ENCODE measurements at places on chromosomes 3 and 15.

DNA sequence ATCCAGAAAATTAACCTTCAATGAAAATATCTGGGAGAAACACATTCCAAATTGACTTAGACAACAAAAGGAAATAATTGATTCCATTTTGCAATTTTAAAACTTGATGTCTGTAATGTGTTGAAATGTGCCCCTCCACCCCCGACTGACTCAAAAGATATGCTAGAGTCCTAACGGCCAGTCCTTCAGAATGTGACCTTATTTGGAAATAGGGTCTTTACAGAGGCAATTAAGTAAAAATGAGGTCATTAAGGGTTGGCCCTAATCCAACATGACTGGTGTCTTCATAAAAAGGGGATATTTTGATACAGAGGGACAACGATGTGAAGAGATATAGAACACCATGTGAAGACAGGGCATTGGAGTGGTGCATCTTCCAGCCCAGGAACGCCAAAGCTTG is 153.9 kb downstream of the PDZRN3 start:
- no peak for DNase-seq

DNA sequence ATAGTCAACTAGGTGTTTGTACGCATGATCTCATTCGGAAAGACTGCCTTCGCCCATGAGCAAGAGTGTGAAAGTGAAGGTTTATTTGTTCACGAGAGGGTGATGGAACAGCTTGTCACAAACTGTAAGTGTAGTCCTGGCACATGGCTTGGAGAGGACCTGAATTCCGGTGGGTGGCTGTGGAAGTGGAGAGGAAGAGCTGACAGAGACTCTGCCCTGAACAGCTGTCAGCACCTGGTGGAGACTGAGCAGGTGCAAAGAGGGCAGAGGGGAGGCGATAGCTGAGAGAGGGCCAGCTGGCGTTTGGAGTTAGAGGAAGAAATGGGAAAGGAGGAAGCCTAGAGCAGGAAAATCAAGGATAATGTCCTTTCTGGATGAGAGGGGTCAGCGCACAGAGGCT is 155.7 kb downstream of the EEFSEC start:
- DNase-seq, result no peak

GRCh38 chr15:67646847-67647246 is 104.3 kb downstream of the MAP2K5 start:
- DNase-seq, result no peak

- DNase-seq, result no peak
Measured at GRCh38 chr3:58837856-58838255, 171.3 kb upstream of the FAM3D start.

- no peak for DNase-seq
Measured at GRCh38 chr3:123609063-123609462, 24.2 kb upstream of the HACD2 start.

DNA sequence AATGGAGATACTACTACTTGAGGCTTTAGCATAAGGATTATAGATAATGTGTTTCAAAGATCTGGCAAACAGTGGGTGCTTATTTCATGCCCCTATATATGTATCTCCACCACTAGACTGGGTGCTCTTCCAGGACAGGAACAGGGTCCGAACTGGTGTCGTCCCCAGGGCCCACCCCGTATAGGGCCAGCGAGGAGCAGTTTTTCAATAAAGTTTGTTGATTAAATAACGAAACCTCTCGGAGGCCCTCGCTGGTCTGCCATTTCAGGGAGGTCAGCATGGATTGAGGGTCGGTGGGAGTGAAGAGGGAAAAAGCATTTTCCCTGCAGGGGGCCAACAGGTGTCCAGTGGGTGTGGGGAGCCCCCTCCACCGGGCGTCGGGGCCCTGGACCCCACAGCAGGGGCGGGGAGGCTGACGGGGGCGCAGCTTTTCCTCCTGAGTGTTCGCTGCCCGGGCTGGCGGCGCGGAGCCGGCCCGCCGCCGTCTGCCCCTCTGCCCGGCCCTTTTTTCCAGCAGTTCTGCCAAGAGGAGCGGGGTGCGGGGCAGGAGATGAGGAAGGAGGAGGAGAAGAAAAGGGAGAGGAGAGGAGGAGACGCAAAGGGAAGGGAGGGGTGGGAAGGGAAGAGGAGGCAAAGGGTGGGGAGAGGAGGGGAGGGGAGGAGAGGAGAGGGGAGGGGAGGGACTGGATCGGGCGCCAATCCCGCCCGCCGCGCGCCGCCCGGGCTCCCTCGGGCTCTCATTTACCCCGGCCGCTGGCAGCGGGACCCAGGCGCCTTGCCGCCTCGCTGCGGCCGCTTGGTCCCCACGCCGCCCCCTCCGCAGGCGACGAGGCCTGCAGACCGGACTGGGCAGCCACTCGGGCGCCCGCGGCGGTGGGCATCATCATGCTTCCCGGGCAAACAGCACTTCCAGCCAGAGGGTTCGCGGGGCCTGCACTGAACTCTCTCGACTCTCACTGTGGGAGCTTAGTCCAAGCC is 66.3 kb downstream of the ISG20 start:
- no peak for DNase-seq
